Left cardiac atrium (tissue), 4 donors: ENCODE measurements at places on chromosomes 1 and 21. TPM values are rescaled to one million over a fixed set of nuclear protein-coding genes. Genes with fewer than 3 reads are reported as not detected.

- DNase-seq: no peak
These were observed 100.4 kb upstream of the TMEM51 start for GRCh38 chr1:15053153-15053552.

The TTC3 gene
- 74.4 TPM for total RNA-seq

DNA sequence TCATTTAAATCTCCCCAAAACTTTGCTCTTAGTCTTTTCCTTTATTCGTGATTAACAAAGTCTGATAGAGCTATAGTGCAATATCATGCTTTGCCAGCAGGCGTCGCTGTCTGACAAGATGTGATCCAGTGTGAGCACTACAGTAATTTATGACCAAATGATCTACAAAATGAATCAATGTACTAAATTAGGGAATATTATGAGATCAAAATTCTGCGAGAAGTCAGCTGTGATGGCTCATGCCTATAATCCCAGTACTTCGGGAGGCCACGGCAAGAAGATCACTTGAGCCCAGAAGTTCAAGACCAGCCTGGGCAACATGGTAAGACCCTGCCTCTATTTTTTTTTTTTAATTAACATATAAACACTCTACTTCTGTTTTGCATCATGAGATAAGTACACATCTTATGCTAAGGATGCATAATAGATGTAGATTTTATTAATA, 3.6 kb upstream of the SPSB1 start:
- DNase-seq: peak; percentile 75

GRCh38 chr1:188170935-188171334, 1342.2 kb downstream of the PLA2G4A start:
- no peak for DNase-seq

GRCh38 chr1:192564099-192564498, 11.5 kb upstream of the RGS1 start:
- DNase-seq: no peak

- DNase-seq: no peak
These were observed 41.7 kb upstream of the IL20 start for GRCh38 chr1:206823727-206824126.

GRCh38 chr1:97745912-97746311, 174.9 kb downstream of the DPYD start:
- DNase-seq: no peak

The CDC42BPA gene
- 35.3 TPM for total RNA-seq

The SPATA17 gene
- 1.8 TPM for total RNA-seq
